Renal cortical epithelial cell (primary cell): ENCODE measurements at places on chromosomes 11 and 22. TPM values are rescaled to one million over a fixed set of nuclear protein-coding genes. Genes with fewer than 3 reads are reported as not detected.
A peak's percentile ranks its signal among the peaks of the same experiment; 100 is the strongest.

TEX54 gene
- total RNA-seq = not detected in 2 replicates

DNA sequence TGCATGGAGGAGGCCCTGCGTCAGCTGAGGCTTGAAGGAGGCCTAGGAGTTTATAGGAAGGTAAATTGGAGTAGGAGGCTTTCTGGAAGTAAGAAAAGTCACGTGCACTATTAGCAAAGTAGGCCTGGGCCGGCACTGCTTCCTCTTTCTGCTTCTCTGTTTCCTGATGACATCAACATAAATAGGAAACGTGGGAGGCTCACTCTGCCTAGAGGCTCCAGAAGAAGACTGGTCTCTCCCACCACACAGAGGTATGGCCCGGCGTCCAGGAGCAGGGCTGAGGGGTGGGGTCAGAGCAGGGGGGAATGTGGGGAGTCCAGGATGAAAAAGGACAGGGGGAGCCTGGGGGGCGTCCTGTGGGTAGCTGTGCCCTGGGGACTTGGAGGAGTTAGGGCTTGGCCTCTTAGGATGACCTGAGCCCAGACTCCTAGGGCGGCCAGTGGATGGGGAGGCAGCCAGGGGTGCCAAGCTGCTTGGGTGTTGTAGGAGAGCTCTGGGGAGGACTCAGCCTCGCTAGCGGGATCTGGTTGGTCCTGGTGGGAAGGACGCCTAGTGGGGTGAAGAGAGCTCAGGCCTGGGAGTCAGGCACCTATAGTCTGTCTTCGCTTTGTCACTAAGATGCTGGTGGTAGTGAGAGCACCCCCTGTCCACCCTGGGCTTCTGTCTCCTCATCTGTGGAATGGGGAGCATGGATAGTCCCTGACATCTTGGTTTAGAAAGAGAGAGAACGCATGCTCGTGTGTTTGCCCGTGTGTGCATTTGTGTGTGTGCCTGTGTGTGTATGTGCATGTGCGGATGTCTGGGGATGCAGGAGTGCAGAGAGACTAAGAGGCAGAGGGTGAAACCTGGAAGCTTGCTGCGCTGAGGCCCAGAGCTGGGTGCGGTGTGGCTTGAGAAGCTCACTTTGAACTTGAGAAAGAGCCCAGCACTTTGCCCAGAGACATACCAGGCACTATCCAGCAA is at the start of gene CSF2RB:
CSF2RB (plus strand) TSS at position 202 of the 963 bp plus-strand sequence. CDS start 8,580 bp downstream, outside the sequence.
- no peak for DNase-seq

DNA sequence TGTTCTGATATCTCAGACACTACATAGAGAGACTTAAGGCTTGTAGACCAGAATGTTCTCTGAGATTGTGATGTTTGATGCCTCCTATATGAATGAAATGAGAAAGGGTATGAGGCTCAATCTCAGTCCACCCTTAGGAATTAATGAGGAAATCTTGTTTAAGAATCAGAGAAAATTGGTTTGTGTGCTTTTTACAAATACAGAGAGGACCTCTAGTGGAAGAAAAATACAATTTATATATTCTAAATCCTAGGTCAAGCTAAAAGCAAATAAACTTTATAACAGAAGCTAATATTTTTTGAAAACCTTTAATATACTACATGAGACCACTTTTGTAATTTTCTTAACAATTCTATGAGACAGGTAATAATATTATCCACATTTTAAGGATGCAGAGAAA is 5.0 kb upstream of the OR52H1 start:
- peak; percentile 23 for DNase-seq

LARGE2 gene
- total RNA-seq = 0.40 and 1.2 TPM in 2 replicates

MS4A3 gene
- total RNA-seq = not detected in 2 replicates

CXCR5 gene
- total RNA-seq = not detected in 2 replicates

FIBP gene
- total RNA-seq = 96.8 and 192 TPM in 2 replicates

ADM gene
- 56.4 and 57.3 TPM in 2 replicates for total RNA-seq

GRCh38 chr11:117192401-117192875 is 6.7 kb upstream of the TAGLN start:
- no peak for DNase-seq

POU2AF2 gene
- total RNA-seq = not detected in 2 replicates

- no peak for DNase-seq
These were observed 6.0 kb downstream of the ART5 start for GRCh38 chr11:3635641-3636375.

DNA sequence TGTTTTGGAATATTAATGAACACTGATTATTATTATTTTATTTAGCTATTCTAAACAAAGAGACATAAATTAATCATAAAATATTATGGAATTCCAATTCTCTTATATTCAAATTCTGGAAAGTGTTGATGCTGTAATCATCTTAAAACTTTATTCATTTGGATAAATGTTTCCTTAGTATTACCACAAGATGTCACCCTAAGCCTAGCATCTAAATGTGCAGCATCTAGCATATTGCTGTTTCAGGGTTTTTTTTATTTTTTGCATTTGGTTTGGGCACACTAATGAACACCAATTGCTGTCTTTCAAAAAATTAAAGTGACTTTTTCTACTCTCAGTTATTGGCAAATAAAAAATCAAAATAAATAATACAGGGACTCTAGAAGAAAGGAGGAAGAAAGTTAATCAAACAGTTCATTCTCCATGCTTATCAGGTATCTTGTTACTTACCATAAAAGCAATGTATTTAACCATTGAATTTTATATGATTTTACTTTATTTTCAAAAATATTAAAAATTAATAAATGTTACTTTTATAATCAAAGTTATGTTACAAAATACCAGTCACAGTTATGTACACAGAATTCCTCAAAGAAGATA is 31.8 kb downstream of the DLG2 start:
- peak; percentile 65 for DNase-seq

DNA sequence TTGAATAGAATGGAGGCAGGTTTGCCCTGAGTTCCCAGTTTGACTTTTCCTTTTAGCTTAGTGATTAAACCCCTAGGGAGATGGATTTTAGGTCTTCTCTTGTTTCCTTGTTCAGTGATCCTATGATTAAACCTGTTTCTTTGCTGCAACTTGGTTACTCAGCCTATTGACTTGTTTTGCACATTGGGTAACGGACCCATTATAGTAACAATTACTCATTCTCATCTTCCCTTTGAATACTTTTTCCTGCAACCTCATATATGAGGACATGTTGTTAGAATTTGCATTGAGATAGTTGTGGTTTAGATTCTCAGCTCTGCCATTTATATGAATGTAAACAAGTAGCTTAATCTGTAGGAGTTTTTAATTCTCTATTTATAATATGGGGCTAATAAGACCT is 489.2 kb upstream of the CNTN5 start:
- DNase-seq = no peak

MMP13 gene
- total RNA-seq = not detected in 2 replicates

ANGPTL5 gene
- total RNA-seq = not detected in 2 replicates
